ENCODE measurements at places on chromosomes 1 and 21. TPM values are rescaled to one million over a fixed set of nuclear protein-coding genes. Genes with fewer than 3 reads are reported as not detected.

GRCh38 chr1:155537193-155537592 is 25.4 kb downstream of the ASH1L start:
- DNase-seq: no peak

DNA sequence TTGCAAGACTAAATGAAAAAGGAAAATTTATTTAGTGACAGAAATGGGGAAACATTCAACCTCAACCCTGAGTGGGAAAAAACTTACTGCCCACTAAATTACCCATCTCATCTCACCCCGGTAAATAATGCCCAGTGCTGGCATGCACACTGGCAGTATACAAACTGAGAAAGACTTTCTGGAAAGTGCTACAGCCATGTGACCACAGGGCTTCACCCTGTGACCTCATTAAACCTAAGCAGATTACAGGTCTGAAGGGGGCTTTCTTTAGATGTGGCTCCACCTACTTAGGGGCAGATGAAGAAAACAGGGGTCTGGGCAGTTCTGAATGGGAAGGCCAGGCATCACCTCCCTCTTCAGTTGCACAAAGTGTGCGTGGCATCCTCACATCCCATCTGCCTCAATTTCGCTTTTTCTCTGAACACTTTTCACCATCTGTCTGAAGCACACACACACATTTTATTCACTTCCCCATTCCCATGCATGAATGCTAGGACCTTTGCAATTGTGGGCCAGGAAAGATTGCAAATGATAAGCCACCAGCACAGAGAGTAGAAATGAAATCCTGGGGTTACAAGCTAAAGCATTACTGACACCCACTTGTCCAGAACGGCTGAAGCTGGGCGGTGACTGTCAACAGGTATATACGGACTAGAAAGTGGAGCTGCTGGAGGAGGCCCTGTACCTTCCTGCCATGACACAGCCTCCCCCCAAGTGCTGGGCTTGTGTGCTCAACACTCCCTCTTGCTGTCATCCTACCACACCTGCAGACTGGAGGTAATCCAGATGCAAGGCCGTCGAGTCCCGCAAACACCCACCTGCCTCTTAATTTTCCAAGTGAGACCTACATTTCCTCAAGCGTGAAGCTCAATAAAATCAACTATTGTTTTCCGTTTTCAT is 2.7 kb downstream of the NADK start:
- no peak for DNase-seq

DNA sequence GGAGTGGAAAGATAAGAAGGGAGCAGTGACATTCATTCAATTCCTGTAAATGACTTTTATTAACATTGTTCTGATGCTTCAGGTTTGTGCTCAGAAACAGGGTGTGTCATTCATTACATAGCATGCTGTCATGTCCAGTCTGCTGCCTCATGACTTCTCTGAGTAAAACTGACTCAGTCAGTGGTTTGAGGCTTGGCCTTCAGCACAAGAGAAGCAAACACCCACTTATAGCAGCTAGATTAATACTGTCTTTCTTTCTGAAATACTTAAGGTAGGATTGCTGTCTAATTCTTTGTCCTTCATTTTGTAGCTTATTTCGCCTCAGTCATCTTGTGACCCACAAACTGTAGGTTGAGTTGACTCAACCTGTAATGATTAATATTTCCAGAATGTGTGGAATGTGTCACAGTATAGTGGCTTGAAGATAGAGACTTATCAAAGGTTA is 32.9 kb downstream of the RASAL2 start:
- peak; percentile 97 for DNase-seq

DNA sequence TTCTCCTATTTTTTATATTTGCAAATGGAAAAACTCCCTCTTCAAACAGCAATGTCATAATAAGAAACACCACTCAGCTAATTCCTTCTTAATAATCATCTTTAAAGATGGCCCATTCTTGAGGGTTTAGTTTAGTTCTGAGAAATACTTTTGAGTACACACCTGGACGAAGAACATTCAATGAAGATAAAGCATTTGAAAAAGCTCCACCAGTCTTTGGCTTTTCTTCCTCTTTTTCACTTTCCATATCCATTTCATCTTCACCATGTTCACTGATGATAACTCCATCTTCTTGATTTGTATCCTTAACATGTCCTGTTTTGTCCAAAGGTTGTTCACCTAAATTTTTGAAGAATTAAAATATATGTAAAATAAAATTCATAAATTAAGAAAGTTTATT is 7.4 kb downstream of the PAXBP1 start:
- no peak for DNase-seq

DNA sequence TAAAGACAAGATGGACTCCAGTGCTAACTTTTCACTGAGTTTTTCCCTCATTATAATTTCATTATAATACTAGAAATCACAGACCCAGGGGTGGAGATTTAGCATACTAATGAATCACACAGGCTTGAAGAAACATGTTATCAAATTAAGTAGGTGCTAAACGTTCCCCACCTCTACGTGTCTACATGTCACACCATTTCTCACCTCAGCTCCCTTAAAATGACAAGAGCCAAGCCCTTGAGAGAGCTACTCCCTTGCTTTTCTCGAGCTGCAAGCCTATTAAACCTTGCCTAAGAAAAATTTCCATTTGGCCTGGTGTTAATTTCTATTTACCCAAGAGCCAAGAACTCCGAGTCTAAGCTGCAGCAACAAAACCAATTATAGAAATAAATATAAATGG is 396.3 kb upstream of the NEGR1 start:
- DNase-seq: no peak

DNA sequence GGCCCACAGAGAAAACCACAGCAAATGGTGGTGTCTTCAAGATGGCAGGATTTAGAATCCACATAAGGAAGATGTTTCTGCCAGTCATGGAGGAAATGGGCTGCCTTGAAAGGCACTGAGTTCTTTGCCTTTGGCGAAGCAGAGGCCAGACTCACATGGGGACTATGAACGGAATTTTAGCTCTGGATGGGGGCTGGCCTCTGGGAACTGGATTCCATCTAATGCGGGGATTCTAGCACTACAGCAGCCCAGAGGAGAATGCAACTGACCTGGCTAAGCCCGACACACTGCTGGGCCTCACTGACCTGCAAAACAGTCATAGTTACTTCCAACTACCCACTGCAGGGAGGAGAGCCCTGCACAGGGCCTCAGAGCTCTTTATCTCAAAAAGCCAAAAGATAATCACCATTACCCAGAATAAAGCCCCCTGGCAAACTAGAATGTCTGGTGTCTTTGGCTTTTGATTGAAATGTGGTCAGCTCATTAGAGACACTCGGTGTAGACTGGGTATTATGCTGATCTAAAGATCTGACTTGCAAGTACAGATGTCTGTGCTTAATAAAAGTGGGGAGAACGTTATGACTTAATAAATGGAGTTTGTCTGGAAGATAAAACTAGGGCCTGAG is 11.6 kb downstream of the HCRTR1 start:
- DNase-seq: no peak

GRCh38 chr1:151069103-151069486 is 1.5 kb upstream of the GABPB2 start:
- DNase-seq: no peak

GRCh38 chr21:28828981-28829380 is 163.7 kb downstream of the LTN1 start:
- no peak for DNase-seq

DNA sequence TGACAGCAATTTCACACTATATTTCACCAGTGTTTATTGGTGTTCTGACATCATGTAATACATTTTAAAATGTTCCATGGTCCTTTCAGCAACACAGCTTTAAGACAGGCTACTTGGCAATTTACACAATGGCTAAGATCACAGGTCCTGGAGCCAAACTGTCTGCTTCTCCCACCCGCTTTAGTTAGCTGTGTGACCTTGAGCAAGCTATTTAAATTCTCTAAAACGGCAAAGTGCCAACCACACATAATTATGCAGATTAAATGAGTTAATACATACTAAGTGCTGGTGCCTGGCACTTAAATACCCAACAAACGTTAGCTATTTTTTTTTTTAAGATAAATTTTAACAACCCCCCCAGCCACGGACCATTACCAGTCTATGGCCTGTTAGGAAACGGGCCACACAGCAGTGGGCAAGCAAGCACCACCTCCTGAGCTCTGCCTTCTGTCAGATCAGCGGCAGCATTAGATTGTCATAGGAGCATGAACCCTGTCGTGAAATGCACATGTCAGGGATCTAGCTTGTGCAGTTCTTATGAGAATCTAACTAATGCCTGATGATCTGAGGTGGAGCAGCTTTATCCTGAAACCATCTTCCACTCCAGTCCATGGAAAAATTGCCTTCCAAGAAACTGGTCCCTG is 26.9 kb downstream of the SOD1 start:
- DNase-seq: no peak

DNA sequence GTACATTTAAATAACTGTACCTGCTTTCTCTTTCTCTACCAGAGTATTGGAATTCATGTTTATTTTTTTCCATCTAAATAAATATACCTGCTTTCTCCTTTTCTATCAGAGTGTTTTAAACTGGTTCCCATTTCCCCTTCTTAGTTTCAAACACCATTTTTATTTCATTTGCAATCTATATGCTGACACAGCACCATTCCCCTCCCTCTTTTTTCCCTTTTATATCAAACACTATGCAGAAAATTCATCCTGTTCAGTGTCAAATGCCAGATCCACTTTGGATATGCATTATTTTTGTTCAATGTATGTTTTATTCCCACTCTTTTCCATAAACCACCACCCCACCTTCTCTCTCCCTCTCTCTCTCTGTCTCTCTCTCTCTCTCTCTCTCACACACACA is 85.8 kb upstream of the ST6GALNAC5 start:
- DNase-seq: no peak

GRCh38 chr1:37574834-37575480 is 18.2 kb downstream of the DNALI1 start:
- peak; percentile 81 for DNase-seq

DNA sequence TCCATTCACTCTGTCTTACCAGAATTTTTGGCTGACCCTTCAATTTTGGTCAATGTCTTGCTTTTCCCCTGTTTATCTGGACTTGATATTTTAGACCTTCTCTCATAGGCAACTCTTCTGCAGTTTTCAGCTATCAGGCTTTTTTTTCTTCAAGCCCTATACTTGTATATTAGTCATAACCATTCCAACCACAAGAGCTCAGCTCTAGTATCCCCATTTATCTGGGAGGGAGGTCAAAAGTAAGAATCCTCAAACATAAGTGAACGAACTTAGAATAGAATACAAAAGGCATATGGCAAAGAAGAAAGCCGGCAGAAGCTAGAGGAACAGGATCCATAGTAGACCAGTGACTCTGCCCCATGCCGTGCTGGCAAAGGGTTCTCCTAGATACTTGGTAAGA is 45.9 kb upstream of the TNFSF4 start:
- DNase-seq: peak; percentile 21

DNA sequence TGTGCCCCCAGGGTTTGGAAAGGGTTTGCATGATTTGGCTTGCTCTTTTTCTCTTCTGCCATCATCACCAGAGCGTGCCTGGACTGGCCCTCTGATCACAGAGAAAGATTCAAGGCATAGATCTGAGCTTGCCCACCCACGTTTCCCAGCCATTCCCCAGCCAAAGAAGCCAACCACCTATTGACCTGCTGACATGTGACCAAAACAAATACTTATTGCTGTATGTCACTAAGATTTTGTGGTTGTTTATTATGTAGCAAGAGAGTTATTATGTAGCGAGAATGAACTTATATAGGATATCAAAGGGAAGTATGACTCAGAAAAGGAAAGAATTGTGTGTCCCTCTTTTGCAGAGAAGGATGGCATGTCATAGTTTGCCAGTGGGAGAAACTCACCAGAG is 59.9 kb downstream of the UBE2U start:
- DNase-seq: no peak

DNA sequence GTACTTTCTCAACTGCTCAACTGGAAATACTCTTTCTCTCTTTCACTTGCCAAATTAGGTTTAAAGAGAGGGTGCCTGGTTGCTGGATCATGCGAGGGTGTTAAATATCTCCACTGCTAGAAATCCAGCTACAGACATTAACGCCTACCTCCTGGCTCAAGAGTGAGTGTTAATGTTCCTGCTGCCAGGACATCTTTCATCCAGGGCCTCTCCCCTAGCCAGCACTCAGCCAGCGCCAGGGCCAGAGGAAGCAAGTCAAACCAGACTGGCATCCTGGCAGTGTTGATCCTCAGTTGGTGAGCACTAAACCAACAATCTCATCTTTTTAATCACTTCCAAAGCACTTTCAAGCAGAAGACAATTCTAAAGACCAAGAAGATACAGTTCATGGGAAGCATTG is 92.9 kb upstream of the BARHL2 start:
- DNase-seq: no peak

DNA sequence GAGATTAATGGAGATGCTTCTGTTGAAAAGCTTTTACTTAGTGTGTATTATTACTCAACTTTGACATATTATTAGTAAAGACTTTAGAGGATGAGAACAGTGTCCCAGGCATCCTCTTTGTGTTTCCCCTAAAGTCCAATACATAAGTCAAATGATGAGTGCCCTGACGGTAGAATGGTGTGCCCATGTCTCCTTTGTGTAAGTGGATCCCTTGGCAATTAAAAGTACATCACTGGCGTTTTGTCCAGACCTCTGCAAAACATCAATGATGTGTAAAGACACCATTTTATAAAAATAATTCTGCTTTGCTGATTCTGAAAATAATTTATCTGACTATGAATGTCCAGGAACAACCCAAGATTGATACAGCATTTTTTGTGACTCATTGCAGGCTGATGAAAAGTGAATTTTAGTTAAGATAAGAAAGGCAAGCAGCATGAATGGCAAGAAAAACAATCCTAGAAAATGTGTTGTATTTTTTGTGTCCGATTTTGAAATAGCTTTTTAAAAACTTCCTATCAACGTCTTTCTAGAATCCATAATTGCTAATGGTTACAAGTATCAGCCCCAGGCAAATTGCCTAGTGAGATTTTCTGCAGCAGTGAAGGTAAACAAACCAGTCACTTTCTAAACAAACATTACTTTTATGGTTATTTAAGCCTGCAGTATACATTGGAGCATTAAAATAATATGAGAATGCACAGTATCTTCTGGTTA is 251.5 kb downstream of the PTPRC start:
- no peak for DNase-seq

- DNase-seq: no peak
Observed at GRCh38 chr1:73813236-73813635, 384.7 kb downstream of the LRRIQ3 start.

- DNase-seq: no peak
Observed at GRCh38 chr1:76037324-76037723, 37.2 kb upstream of the ST6GALNAC3 start.

GRCh38 chr21:21366277-21366676 is 368.1 kb downstream of the NCAM2 start:
- DNase-seq: no peak

- no peak for DNase-seq
Observed at GRCh38 chr21:35095859-35096291, 46.8 kb upstream of the RUNX1 start.

- DNase-seq: no peak
Observed at GRCh38 chr1:214413315-214413714, 132.4 kb downstream of the SMYD2 start.

- no peak for DNase-seq
Observed at GRCh38 chr1:246126580-246126979, 380.5 kb downstream of the SMYD3 start.

Gene LRRC3
- total RNA-seq: not detected

Gene TRAF5
- total RNA-seq: 6.5 TPM

Gene CD1E
- not detected for total RNA-seq

Gene CYP4A22
- not detected for total RNA-seq

Gene TSPEAR
- not detected for total RNA-seq

Gene CA6
- total RNA-seq: not detected

Gene ILDR2
- 8.3 TPM for total RNA-seq

Gene OLFML3
- total RNA-seq: 4.0 TPM

Gene ETV3L
- not detected for total RNA-seq

Gene RAB25
- total RNA-seq: not detected

Gene PRDM16
- not detected for total RNA-seq

Gene LYPD8
- total RNA-seq: 2.0 TPM

Gene A3GALT2
- not detected for total RNA-seq

All from HT1080 (cell line).